ENCODE measurements at places on chromosomes 11 and 22. TPM values are rescaled to one million over a fixed set of nuclear protein-coding genes. Genes with fewer than 3 reads are reported as not detected.
A peak's percentile ranks its signal among the peaks of the same experiment; 100 is the strongest.

Gene RASL10A
- total RNA-seq = not detected

Gene EHBP1L1
- 39.2 TPM for total RNA-seq

Gene ANO9
- not detected for total RNA-seq

Gene ART5
- total RNA-seq = 4.9 TPM

Gene ZNF280B
- total RNA-seq = 1.6 TPM

Gene AGBL2
- 4.9 TPM for total RNA-seq

Gene LRRC4C
- total RNA-seq = not detected

DNA sequence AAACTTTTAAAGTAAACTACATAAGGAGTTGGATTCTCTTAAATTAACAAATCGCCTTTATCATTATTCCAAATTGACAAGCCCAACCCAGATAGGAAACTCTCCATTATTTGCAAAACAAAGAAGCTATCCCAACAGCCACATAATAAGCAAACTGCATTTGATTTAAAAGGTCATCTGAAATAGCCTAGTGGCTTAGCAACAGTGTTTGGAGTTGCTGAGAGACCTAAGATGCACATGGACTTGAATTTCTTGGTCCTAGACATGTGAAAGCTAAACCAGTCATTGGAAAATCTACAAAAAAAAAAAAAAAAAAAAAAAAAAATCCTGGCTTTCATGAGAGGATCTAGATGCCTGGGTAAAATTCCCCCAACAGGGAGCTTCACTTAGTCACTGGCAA is 69.5 kb downstream of the PRCP start:
- DNase-seq = no peak

DNA sequence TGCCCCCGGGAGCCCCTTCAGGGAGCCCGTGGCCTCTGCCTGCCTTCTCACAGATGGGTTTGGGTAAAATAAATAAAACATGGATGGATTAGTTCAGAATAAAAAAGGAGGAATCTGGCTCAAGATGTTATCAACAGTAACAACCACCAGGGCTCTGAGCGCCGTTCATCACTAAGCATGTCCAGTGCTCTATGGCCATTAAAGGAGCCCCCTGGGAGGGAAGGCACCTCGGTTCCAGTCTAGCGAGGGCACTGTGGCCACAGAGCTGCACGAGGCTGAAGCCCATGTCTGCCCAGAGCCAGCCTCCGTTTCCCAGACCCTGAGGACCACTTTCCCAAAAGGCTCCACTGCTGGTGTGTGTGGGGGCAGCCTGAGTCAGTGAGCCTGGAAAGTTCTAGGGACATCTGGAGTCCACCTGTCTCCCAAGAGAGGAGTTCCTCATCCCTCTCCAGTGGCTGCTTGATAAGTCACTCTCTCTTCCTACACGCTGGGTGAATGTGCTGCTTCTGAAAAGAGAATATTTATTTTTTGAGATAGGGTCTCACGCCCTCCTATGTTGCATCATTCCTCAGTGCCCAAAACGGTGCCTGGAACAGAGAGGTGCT is 614.6 kb downstream of the TBC1D22A start:
- no peak for DNase-seq

- peak; percentile 44 for DNase-seq
These were observed 612 bp downstream of the GTSE1 start for GRCh38 chr22:46297151-46297812.

DNA sequence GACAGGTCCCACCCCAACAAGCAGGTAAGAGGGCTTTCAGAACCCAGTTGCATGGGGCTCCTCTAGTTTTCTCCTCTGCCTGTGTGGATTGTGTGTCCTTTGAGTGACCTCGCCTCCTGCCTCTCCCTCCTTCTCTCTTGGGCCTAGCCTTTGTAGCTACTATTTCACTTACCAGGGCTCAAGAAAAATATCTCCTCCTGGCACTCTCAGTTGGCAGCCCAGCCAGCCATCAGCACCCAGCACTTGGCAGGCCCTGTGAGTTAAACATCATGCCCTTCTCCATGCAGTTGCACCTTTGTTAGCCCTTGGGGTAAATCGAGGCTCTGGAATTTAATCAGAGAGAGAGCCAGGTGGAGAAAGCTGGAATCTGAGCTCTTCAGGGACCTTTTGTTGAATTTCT is 35.4 kb upstream of the SORL1-AS1 start:
- no peak for DNase-seq

- DNase-seq = peak; percentile 73
These were observed 33.9 kb downstream of the PRDM11 start for GRCh38 chr11:45180179-45180847.

DNA sequence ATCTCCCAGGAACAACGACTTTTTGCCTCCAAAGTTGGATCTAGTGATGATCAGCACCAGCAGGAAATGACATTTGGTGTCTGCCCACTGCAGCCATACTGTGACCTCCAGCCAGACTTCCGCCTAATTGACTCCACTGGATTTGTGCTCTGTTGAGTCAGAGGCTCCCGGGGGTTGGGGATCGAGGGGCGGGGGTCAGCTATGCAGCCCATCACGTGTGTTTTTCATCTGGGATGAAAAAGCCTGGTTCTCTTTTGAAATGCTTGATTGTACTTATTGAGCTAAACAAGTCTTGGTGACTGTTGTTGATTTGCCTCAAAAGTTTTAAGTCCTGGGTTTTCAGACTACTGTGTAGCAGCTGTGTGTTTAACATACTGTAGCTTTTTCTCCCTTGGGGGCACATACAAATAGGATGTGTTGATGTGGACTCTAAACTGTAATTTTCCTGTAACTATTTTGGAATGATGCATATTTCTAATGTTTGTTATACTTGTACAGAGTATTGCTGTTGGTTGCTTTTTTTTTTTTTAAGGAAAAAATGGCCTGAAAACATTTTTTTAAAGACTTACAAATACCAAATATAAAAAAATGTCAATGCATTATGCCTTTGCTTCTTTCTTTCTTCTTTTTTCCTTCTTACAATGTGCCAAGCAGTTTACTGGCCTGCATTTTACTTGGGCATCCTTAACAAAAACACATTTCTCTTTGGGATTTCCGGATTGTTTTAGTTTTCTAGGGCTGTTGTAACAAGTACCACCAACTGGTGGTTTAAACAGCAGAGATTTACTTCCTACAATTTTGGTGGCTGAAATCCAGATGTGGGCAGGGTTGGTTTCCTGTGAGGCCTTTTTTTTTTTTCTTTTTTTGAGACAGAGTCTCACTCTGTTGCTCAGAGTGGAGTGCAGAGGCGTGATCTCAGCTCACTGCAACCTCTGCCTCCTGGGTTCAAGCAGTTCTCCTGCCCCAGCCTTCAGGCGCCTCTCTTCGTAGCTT is 46.1 kb upstream of the OR4B1 start:
- no peak for DNase-seq

DNA sequence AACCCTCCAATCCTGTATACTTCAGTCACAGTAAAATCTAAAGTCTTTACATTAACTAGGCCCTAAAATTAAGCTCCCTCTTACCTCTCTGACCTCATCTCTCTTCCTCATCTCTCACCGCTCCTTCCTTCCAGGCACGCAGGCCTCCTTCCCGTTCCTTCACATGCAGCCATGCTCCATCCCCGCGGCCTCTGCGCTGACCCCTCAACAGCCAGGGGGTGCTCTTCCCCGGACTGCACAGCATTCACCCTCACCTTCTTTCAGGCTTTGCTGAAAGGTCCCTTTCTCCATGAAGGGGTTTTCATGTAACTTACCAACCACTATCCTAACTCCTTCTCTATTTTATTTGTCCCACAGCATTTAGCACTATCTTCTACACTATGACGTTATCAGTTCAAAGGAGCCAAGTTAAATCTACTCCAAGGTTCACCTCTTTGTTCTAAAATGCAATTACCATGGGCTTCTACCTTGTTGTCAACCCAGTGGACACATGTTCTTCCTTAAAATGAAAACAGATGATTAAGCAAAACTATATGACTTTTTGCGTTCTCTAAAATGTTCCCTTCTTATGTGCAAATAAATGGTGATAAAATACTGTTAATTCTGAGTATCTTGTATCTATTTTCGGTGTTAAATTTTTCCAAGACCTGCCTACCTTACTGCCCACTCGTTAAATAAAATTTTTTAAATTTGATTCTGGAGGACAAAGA is 57.8 kb upstream of the APOA1 start:
- DNase-seq = no peak

DNA sequence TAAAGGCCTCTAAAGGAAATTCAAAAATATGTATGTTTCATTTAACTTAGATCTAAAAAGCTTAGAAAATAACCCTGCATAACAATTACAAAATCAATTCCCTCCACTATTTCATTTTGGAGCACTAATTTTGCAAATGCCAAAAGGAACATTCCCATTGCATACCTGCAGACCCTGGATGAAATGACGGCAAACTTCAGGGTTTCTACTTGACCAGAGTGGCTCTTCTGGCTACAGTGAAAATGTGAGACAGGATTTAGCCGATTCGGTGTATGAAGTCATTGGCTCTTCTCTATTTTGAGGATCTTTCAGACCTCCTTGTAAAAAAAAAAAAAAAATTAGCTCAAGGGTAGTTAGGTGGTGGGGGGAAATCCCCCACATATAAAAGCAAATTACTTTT is 44.1 kb downstream of the PAX6 start:
- no peak for DNase-seq

DNA sequence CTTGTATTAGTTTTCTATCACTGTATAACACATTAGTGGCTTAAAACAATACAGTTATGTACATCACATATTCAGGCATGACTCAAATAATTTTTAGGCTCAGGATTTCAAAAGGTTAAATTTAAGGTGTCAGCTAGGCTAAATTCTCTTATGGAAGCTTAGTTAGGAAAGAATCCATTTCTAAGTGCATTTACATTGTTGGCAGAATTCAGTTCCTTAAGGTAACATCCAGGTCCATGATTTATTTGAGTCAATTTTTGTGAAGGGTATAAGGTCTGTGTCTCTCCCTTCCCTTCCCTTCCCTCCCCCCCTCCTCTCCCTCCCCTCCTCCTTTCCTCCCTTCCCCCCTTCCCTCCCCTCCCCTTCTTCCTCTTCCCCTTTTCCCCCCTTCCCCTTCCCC is 399.0 kb upstream of the CNTN5 start:
- no peak for DNase-seq

- no peak for DNase-seq
These were observed 809.1 kb downstream of the BRD1 start for GRCh38 chr22:49018601-49019000.

DNA sequence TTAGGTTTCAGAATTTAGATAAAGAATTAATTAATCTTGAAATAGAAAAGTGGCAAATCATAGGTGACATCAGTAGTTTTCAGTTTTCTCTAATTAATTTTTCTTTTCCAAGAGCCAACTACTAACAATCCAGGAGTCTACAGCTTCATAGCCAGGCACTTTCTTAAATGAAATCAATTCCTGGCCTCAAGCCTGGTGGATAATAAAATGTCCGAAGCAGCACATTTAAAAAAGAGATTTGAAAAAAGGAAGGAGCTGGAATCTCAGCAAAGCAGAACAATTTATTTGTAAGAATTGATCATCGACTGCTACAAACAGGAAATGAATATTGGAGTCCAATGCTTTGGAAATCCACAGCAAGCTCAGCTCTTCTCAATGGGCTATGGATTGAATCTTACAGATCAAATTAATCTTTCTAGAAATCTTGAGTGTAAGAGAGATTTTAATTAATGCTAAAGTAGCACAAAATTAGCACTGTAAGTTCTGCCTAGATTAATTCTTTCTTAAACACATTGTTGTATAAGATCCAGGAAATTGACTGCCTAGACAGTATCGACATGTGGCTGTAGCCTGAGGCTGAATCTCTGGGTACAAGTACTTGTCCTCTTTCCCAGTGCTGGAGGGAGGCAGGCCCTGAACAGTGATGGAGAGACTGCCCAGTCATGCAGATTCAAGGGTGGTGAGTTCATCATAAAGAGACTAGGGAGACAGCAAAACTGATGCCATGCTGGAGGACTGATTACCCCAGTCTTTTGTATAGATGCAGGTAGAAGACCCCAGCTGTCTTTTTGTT is 167.8 kb upstream of the POU2AF2 start:
- no peak for DNase-seq

GRCh38 chr11:79431535-79431934 is 9.3 kb downstream of the TENM4 start:
- peak; percentile 44 for DNase-seq

- no peak for DNase-seq
These were observed 15.1 kb downstream of the CTNND1 start for GRCh38 chr11:57776577-57777210.

- no peak for DNase-seq
These were observed 368.3 kb downstream of the SHANK2 start for GRCh38 chr11:70883973-70884623.

GRCh38 chr11:43123443-43123842 is 188.4 kb upstream of the API5 start:
- no peak for DNase-seq

DNA sequence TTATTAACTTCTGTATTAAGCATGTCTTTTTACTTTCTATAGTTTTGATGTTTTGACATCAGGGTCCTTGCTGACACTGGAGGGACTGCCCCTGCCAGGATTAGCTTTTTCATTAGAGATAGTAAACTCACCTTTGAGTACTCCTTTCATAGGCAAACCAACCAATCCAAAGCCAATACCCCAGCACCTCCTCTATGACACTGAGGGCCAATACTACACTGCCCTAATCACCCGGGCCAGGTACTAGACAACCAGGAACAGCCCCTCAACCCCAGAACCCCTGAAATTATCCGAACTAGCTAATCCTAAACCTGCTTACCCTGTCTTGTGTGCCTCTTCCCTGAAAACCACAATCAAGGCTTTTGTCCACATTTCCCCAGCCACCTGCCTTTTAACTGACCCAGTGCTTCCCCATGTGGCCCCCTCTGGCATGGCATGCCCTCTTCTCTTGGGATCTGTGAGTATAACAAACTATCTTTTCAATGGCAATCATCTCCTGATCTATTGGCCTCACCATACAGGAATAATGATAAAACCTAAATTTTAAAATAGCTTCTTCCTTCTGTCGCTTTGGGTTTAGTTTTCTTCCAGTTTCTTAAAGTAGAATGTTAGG is 31.2 kb downstream of the RAB6A start:
- DNase-seq = no peak

- no peak for DNase-seq
These were observed 80.7 kb upstream of the NAV2 start for GRCh38 chr11:19631712-19632498.

DNA sequence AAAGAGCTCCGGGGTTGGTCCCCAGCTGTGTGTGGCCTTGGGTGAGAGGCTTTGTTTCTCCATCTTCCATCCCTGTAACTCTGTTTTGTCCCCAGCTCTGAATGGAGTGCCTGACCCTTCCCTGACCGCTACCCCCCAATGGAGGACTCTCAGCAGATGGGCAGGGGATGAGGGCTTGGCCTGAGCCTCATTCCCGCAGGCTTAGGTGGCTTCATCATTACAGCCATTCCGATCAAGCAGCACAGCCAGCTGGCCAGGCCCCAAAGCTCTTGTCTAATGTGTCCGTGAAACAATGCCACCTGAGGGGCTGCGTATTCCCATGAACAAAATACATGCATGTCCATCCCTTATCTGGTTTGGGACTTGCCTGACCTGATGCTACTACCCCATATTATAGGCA is 3.9 kb upstream of the CDC42EP2 start:
- no peak for DNase-seq

GRCh38 chr11:46898396-46899095 is 19.8 kb downstream of the LRP4 start:
- DNase-seq = no peak

- DNase-seq = no peak
These were observed 108.0 kb downstream of the KCNQ1OT1 start for GRCh38 chr11:2591805-2592204.

- DNase-seq = no peak
These were observed 183.5 kb downstream of the KIRREL3 start for GRCh38 chr11:126817096-126817495.

GRCh38 chr22:27836181-27836580 is 34.6 kb upstream of the MN1 start:
- no peak for DNase-seq

Measured in Caki2 (cell line).